Activated T-helper 2 cell treated with anti-CD3 and anti-CD28 coated beads, Interferon-gamma antibody, Interleukin-2, Interleukin-4, amounts not matched to agents 10 μg/mL and 5 μg/mL and 100 μg/mL, durations not matched to agents 14 hours and 24 hours and 36 hours (primary cell): ENCODE measurements at places on chromosomes 16 and 17. TPM values are rescaled to one million over a fixed set of nuclear protein-coding genes. Genes with fewer than 3 reads are reported as not detected.
A peak's percentile ranks its signal among the peaks of the same experiment; 100 is the strongest.

DNA sequence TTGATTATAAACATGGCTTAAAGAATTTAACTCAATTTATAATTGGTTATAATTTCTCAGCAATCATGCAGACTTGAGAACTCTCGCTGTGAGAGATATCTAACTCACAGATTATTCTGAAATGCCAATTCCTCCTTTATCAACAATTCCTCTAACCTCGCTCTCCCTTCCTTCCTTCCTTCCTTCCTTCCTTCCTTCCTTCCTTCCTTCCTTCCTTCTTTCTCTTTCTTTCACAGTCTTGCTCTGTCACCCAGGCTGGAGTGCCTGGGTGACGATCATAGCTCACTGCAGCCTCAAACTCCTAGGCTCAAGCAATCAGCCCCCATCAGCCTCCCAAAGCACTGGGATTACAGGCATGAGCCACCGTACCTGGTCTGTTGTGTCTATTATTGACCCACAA, 42.4 kb downstream of the CHD9 start:
- DNase-seq: no peak

GRCh38 chr17:8397636-8398035, at the start of gene RNF222:
Gene RNF222, minus strand, starts transcription at chr17:8397827. Its CDS starts 4,366 bp downstream, at chr17:8393461.
- DNase-seq: no peak

DNA sequence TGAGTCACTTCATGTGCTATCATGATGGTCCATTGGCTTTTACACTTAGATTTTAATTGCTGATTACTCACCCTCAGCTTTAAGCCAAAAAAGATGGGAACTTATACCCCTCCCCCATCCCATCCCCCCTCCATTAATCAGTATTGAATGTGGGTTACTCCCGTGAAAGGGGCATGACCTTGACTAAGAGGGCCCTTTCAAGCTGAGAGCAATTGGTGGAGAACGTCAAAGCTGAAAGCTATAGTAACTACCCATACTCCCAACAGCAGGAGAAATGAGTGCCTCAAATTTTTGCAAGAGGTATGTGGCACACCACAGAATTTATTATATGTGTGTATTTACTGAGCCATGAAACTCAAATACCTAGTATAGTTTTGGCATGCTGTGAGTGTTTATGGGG, 99.7 kb upstream of the CDH8 start:
- no peak for DNase-seq

DNA sequence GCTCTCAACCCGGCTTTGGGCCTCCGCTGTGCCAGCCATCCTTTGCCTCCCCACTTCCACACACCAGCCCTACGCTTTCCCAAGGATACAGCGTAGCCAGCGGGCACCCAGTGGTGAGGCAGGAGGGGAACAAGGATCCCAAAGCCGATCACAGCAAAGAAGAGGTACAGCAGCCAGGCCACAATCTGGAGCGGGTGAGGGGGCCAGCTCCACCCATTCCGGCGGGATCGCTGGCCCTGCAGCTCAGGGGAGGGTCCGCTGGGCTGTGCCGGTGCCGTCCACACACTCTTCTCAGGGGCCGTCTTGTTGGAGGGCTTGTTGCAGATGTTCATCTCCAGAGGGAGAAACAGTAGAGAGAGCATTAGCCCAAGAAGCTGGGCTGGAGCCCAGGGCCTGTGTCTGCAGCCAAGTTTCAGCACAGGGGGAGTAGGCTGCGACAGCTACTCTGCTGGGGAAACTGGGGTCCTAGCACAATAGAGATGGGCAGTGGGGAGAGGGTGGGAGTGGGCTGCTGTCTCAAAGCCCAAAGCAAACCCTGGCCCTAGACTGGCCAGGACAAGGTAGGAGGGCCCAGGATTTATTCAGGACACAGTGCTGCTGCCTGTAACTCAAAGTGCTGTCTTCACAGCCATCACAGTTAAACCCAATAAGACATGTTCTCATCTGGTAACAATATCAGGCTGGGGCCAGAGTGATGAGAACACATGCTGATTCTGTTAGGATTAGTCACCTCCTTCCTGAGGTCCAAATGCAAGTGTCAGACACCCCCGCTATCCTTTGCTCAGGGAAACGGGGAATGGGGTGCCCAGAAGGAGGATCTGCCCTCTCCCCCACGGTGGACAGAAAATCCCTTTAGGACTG, 9.9 kb downstream of the ZDHHC1 start:
- no peak for DNase-seq

DNA sequence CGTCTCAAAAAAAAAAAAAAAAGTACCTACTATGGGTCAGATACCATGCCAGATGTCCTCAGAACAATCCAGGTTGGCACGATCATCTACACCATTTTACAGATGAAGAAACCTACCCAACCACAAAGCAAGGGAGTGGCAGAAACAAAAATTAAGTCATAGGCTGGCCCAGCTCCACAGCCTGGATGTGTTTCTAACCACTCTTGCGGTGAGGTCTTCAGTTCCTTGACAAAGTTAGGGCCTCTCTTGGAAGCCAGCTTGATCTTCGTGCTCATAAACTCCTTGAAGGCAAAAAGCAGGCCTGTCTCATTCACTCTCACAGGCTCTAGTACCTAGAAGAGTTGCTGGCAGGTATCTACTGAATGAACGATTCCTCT, 6.2 kb downstream of the GGA2 start:
- DNase-seq: no peak

GRCh38 chr17:2398655-2399571, 1.9 kb downstream of the MNT start:
- peak; percentile 46 for DNase-seq

GRCh38 chr16:11401161-11402050, 56.1 kb downstream of the RMI2 start:
- no peak for DNase-seq

DNA sequence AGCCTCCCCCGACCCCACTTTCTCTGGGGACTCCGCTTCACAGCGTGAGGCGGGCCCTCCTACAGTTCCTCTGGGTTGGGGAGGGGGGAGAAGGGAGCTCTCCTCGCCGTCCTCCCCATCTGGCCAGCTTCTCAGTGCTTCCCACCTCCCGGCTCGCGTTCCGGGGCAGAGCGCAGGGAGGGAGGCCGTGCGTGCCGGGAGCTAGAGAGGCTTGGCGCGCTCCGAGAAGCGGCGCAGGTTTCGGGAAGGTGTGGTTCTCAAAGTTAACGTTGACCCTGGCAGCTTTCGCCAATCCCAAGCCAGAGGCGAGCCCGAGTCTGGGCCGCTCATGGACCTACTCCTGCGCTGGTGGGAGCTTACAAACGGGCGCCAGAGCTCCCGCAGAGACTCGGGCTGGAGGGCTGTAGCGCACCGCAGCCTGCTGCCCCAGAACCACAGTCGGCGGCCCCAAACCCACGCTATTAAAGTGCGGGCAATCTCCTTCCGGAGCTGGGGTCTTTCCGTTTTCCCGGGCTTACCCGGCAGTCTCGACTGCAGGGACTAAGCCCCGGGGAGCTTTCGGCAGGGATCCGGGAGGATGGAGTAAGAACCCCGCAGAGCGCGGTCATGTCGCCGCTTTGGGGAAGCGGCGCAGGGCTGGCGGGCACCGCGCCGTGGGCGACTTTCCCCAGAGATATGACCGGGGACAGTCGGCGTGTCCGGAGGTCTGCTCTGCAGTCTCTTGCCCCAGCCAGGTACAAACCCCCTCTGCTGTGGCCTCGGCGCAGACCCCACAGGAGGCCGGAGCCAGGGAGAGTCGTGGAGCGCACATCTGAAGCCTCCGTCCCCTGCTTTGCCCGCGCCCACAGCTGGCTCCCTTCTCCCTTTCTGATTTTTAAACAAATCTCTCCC, 787 bp downstream of the CDH11 start:
- DNase-seq: no peak

GRCh38 chr16:84581158-84581557, 36.7 kb downstream of the COTL1 start:
- DNase-seq: no peak

Gene LGALS9C
- 0.34 and 0.91 TPM in 2 replicates for total RNA-seq
